T-helper 9 cell (primary cell): ENCODE measurements at places on chromosomes 3 and 15.
A peak's percentile ranks its signal among the peaks of the same experiment; 100 is the strongest.

- no peak for DNase-seq
Observed at GRCh38 chr15:92848464-92848851, 51.7 kb upstream of the CHD2 start.

- DNase-seq: no peak
Observed at GRCh38 chr3:186502138-186502948, 41.8 kb downstream of the CRYGS start.

DNA sequence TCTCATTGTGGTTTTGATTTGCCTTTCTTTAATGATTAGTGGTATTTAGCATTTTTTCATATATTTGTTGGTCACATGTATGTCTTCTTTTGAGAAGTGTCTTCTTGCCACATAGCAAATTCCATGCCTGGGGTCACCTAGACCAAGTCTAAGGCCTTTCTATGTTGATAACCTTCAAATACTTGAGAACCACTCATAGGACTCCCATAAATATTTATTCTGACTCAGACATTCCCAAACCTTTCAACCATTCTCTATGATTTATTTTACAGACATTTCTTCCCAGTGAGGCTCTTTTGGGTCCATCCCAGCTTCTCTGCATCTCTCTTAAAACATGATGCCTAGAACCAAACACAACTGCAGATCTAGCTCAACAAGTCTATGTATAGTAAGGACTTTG is 69.2 kb downstream of the ATP8B4 start:
- DNase-seq: no peak

DNA sequence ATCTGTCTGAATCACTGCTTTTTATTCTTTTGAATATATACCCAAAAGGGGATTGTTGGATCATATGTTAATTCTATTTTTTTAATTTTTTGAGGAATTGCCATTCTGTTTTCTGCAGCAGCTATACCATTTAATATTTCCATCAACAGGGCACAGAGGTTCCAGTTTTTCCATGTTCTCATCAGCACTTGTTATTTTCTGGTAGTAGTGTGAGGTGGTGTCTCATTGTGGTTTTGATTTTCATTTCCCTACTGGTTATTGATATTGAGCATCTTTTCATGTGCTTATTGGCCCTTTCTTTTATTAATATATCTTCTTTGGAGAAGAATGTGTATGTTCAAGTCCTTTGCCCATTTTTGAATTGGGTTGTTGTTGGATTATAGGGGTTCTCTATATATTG is 68.1 kb downstream of the PDE8A start:
- no peak for DNase-seq

DNA sequence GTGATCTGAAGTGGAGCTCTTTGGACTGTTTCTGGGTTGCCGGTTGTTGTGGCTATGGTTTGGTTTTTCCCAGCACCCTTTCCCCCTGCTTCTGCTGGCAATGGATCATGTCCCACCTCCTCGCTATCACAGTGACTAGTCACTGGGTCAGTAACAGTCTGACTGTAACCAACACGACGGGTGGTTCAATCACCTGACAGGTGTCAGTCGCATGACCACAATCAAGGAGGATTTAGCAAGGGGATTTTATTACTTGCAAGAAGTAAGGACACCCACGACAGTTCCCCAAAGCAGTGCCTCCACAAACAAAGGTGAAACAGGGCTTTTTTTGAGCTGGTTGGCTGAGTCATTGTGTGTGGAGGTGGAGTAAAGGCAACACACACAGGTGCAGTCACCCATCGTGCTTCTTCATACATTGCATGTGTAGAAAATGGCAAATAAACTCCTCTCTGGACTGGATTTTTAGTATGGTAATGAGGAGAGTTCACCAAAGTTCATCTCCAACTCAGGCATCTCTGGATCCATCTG is 58.8 kb upstream of the FAM3D start:
- no peak for DNase-seq

GRCh38 chr3:14320219-14320618 is 82.2 kb upstream of the SLC6A6 start:
- no peak for DNase-seq

- DNase-seq: no peak
Observed at GRCh38 chr3:12349895-12350811, 61.3 kb downstream of the PPARG start.

DNA sequence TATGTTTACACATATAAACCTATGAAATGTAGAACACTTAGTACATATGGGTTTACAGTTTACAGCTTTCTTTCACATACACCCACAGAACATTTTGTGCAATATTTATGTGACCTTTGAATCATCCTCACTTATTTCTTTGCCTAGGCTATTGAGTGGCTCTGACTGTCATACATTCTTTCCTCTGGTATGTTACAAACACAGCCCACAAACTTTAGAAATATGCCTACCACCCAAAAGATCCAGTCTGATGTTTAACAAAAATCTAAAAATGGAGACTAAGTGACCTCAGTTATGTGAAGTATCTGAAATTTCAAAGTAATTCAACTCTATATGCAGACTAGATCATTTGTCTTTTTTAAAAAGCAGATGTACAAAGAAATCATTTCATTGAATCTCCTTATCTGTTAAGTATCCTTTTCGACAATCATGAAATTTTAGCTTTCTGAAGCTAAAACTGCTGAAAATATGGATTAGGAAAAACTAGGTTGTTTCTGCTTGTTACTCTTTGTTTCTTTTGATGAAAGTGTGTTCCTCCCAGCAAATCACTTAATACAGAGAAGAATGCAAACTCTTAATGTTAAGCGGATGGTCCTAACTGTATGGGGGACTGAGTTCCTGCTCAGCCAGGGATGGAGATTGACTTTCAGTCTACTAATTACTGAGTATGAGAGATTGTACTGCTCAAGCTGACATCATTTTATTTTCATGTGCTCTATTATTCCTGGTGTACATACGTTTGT is 27.7 kb downstream of the CCDC54 start:
- DNase-seq: no peak

DNA sequence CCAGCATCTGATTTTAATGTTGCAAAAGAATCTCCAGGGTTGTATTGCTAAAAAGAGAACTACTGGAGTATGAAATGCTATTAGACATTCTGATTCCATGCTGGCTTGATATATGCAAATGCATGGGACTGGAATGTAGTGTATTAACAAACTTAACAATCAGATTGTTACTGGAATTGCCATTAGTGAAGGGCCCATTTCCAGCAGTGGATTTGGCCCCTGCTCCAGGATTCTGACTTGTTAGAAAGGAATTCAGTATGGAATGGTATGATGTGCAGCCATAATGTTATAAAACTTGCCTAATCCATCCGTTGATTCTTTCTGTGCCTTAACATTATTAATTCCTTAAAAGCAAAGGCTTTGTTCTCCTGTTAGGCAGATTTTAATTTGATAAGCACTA is 7.9 kb downstream of the ARRDC4 start:
- DNase-seq: no peak

- DNase-seq: peak; percentile 56
Observed at GRCh38 chr3:10164546-10165393, at the start of gene IRAK2. IRAK2 (plus strand) TSS chr3:10164919; CDS start chr3:10164955, 36 bp downstream.

DNA sequence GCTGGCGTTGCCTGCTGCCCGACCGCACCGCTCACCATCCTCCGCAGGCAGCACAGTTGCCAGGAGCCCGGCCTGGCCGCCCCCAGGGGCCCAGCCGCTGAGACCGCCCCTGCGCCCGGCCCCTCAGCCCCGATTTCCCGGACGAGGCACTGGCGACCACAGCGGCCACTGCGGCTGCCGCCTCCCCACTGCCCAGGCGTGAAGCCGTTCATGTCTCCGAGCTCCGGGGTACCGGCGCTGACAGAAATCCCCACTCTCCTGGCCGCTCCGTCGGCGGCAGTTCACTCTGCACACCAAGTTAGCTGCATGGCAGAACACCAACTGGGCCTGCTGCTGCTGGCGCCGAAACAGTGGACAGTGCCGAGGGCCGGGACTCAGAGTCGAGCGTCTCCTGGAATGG is 8.5 kb downstream of the SELENOT start:
- no peak for DNase-seq

DNA sequence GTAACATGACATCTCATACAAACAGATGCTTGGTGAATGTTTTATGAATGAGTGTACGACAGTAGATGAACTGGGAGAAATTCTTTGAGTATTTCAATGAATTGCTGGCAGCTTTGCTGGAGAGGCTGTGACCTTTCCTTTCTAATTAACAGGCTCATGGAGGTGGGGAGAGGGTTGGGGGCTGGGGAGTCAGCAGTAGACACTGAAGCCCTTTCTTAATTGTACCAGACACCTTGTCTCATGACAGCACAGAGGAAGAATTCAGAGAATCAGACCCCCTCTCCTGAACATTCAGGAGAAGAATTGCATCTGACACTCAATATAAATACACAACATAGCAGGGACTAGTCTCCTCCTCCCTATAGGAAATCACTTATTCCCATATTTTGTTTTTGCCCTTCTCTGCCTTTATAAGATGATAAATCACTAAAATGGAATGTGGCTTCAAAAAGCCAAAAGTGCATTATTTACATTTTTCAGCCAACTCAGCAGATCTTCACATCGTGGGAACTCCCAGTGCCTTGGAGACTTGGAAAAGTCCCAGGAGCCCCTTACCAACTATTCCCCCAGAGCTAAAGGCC is 66.2 kb upstream of the TPM1 start:
- no peak for DNase-seq

- DNase-seq: no peak
Observed at GRCh38 chr3:130300888-130301287, 44.6 kb upstream of the COL6A5 start.

DNA sequence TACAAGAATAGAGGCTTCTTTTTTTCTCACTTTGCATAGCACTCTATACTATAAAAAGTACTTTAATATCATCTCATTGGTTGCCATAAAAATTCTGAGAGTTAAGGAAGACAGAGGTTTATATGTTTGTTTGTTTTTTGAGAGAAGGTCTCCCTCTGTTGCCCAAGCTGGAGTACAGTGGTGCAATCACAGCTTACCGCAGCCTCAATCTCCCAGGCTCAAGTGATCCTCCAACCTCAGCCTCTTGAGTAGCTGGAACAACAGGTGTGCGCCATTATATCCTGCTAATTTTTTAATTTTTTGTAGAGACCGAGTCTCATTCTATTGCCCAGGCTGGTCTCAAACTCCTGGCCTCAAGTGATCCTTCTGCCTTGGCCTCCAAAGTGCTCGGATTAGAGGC is 250.2 kb downstream of the LPP start:
- DNase-seq: no peak

DNA sequence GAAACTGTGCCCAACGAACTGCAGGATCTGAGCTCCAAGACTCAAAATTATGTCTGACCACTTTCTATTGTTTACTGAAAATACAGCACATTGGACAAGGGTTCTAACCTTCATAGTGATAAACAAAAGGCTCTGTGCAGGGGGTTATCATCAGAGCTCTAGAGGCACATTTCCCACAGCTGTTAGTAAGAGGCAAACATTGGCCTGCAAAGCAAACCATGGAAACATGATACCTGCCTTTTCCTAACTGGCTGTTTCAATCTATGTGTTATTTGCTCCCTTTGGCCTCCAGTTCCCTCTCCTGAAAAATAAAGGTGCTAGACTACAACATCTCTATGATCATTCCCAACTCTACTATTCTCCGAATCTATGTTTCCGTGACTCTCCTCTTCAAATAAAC is 159.7 kb upstream of the ARHGEF26 start:
- no peak for DNase-seq

DNA sequence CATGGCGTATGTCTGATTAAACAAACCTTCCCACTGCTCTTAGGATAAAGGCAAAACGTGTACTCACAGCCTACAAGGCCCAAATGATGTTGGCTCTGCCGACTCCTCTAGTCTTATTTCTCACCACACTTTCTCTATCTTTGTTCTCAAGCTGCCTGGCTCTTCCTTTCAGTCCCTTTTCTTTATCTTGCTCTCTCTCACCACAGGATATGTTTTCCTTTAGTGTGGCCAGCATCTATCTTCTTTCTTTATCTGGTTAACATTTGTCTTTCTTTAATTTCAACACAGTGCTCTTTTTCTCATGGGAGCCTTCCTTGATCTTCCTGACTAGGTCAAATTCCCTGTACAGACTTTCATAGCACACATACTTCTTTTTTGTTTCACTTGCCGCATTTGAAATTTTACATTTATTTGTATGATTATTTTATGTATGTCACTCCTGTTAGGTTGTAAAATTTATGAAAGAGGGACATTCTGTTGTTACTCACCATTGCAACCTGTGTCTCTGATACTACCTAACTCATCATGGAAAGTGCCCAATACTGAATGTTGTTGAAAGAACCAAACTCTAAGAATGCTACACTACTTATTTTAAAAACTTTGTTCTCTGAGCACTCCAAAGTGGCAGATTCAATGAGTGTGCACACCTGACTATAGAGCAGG is 328.9 kb upstream of the CBLB start:
- no peak for DNase-seq

DNA sequence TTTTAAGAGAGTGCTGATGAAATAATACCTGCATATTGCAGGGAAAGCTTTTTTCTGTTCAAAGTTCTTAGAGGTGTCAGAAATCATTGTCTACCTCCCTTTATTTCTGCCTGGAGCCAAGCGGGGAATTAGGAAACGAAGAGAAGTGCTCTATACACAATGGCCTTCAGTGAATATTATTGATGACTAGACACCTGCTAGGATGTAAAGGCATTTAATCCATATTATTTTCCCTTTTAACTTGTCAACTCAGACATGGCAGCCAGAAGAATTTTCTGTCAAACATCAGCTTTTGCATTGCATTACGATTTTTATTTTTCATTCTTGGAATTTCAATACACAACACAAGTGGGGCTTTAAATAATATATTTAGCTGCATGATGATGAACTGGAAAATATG is 24.7 kb downstream of the CADM2 start:
- DNase-seq: no peak

- no peak for DNase-seq
Observed at GRCh38 chr3:187088701-187089100, 50.6 kb downstream of the RPL39L start.

DNA sequence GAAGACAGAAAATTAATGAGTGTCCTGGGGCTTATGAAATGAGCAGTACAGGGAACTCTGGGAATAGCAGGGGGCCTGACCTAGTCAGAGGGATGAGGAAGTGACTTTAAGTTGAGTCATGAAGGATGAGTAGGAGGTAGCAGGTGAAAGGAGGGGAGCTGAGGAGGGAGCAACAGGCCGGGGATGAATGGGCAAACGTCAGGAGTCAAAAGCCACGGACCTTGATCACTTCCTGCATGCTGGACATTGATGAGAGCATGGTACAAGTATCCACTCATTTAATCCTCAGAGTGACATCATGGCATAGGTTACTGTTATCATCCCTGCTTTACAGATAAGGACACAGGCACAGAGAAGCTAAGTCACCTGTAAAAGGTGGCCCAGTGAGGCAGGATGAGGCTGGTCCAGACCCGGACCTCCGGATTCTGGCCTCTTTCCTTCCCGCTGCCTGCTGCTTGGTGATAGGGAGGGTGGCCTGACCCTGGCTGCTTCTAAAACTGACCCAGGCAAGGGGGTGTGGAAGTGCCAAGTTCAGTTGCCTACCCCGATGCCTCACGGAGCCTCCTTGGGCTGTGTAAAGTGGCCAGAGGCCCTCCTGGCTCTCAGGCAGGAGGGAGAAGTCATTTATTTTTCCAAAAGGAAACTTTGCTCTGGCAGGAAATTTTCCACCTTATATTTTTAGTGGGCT is 7.6 kb downstream of the CORO2B start:
- no peak for DNase-seq

GRCh38 chr15:46576646-46577395 is 942.0 kb downstream of the SQOR start:
- DNase-seq: no peak

- no peak for DNase-seq
Observed at GRCh38 chr15:70054366-70054765, 43.4 kb downstream of the TLE3 start.

GRCh38 chr3:131738095-131738494 is 235.3 kb upstream of the MRPL3 start:
- DNase-seq: no peak

- no peak for DNase-seq
Observed at GRCh38 chr15:91965501-91966193, 112.1 kb downstream of the SLCO3A1 start.

GRCh38 chr3:12991861-12992281 is 81.4 kb downstream of the IQSEC1 start:
- no peak for DNase-seq
